ENCODE measurements at places on chromosomes 3 and 15.
A peak's percentile ranks its signal among the peaks of the same experiment; 100 is the strongest.

GRCh38 chr3:31581660-31582059, 48.9 kb downstream of the STT3B start:
- no peak for DNase-seq

GRCh38 chr3:188236271-188236670, 82.3 kb downstream of the LPP start:
- no peak for DNase-seq

- no peak for DNase-seq
Observed at GRCh38 chr3:22729981-22730380, 473.1 kb upstream of the UBE2E2 start.

DNA sequence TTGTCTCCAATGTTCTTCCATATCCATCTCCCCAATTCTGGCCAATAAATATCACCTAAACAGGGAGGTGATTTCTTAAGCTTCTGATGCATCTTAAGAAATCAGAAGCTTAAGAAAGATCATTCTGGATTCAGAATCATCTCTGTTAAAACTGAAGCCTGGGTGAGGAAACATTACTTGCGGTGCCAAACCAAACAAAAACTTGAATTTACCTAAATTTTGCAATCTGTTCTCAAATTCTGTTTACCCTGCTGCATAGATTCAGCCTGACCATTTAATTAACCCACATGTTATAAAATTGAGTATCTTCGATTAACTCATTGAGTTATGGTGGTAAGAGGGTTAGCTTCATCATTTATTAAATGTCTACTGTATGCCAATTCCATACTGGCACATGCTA, 204.4 kb upstream of the ZNF385D start:
- DNase-seq = no peak

GRCh38 chr3:37994639-37994972, 4.0 kb downstream of the VILL start:
- no peak for DNase-seq

- no peak for DNase-seq
Observed at GRCh38 chr3:68866157-68866556, 66.2 kb downstream of the TAFA4 start.

DNA sequence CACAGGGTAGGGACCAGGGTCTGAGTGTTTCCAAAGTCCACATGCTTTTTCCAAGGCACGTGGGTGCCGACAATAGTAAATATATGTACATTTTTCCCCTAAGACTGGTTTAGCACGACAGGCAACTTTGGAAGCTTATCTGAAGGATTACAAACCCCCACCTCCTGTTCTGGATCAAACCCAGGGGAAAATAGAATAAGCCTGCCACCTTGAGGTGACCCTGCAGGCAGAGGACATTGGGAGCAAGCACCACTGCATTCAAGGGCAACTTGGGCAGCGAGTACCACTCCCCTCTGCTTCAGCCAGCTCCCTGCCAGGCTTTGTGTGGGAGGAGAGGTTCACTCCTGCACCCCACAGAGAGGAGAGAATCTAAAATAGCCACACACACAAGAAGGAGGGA, 44.8 kb downstream of the KBTBD12 start:
- DNase-seq = no peak

DNA sequence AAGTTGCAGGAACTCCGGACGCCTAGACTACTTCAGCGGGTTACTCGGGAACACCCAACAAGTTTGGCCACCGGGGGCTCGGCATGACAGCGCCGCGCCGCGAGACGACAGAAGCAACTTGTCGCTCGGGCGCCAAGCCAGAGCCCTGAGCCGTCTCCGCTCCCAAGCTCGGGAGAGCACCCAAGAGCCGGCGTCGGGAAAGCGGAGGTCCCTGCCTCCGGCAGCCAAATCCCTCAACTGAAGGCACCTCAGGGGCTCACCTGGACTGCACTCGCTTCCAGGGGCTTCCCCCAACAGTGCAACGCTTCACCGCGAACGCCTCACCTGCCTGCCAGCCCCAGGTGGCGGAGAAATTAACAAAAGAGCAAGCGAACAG, 640 bp downstream of the MB21D2 start:
- peak; percentile 16 for DNase-seq

DNA sequence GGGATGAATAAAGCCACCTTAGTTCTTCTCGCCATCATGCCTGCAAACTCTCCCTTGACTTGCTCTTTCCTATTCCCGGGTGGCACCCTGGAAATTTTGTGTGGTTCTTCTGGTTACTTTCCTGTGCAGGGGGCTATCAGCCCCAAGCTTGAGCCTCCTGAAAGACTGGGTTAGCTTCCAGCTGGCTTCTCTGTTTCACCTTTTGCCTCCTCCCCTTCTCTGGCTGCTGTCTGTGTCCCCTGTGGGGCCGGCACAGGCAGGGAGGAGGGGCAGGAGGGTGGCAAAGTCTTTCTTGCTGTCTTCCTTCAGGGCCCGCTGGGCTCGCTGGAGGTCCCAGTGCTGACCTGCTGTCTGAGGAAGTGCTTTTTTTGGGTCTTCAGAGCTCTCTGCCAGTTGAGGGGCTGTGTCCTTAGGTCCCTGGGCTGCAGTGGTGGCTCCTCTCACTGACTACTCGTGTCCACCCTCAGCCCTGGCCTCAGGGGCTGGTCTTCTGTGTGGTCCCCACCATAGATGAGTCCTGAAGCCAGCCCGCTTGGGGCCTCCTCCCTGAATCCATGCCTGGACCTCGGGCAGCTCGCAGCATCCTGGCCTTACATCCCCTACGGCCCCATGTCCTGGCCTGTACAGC, 196.5 kb downstream of the KLF13 start:
- DNase-seq = no peak

DNA sequence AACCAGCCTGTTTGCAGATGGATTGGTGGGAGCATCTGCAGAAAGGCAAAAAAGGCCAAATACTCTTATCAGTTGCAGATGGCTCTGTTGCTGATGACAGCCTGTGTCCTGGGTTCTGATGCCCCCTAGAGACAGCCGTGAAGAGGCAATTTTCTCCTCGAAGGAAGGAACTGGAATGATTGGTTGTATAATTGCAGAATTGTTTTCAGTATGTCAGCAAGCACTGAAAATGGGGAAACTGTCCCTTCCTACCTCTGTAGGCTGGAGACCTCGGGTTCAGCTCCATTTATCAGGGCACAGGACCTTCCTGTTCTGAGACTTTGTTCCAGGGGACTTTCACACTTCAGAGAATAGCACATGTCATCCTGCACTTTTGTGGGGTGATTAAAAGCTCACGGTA, 103.0 kb downstream of the PGPEP1L start:
- no peak for DNase-seq

DNA sequence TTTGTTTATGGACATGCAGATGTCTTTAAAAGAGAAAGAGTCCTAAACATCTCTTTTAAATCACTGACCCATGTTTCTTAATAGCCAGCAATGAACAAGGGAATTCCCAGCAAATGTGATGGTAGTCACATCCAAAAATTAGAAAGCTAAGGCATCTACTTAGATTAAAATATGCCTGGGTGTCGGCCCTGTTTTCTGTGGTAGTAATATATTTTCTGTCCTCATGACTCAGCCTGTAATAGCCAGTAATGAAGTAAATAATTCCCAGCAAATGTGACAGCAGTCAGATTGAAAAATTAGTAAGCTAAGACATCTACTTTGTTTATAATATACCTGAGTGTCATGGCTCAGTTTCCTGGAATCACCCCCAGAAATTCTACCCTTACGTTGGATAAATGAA, 60.6 kb upstream of the MYRIP start:
- DNase-seq = no peak

DNA sequence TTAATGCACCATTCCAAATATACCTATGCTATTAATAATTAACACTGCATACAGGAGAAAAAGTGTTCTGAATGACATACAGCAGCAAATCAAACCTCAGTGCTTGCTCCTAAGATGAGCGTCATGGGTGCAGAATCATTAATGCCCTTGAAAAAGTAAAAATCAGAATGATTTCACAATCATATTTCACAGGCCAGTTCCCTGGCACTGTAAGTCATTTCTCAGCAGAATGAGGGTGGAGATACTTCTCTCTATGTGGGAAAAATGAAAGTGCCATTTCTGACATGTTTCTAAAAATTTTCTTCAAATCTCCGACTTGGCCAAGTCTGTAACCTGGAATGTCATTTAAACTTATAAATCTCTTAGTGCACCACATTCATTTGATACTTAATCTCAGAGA, 549.8 kb upstream of the AGTR1 start:
- DNase-seq = no peak

DNA sequence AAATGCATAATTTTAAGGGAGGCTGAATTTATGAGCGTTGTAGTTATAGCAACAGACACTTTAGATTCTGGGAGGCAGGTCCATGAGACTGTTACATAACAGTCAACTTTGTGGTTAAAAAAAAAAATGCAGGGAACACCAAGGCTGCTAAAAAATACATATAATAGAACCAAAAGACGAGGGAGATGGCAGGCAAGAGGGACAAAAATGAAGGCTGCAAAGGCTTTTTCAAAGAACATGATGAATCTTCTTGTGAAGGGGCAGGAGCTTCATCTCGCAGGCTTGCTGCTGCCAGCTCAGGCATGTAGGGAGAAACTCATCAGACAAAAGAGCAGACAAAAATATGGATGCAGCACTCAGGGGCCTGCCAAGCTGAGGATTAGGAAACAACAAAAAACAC, 243.9 kb downstream of the SHQ1 start:
- no peak for DNase-seq

DNA sequence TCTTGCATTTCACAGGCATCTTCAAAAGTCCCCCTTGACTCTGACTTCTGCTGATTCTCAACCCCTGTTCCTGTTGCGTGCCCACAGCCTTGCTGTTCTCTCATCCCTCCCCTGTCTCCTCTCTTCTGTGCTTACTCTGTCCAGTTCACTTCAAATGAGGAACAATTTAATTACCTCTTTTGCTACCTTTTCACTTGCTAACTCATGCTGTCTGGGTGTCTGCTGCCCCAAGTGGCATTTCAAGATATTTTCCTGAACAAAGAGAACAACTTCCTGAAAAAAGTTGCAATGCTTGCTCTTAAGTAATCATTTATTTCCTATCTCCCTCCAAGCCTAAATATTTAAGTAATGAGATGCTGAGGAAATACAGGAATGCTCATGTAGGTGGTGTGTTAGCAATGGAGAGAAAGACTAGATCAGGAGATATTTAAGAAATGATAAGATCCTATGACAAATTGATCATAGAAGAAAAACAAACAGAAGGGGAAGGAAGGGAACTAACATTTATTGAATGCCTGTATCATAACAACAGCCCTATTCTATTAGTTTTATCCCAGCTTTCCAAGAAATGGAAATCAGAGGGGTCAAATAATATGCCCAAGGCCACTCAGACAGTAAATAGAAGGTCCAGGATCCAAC, 42.2 kb downstream of the SV2B start:
- no peak for DNase-seq

- no peak for DNase-seq
Observed at GRCh38 chr3:4551051-4551711, 58.0 kb downstream of the ITPR1 start.

- DNase-seq = no peak
Observed at GRCh38 chr15:46450112-46450809, 815.4 kb downstream of the SQOR start.
